ENCODE measurements at places on chromosomes 6 and 20.

DNA sequence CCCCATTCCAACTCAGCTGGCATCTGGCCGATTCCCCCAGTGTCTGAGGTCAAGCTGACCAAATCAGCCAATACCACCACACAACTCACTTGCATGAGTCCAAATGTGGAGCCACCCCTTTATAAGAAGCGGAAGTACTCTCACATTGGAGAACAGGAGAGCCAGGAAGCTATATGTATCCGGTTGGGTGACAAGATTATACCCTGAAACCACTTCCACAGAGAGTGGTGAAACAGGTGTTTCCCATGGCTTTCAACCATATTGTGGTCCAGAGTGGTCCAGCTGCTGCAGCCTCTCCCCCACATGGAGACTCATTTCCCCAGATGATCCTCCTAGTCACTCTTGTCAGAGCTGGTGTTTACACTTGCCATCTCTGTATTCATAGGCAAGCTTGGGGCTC is 24.0 kb upstream of the SERINC1 start:
- no peak for DNase-seq

GRCh38 chr6:17001188-17001587 is 100.7 kb upstream of the STMND1 start:
- no peak for DNase-seq

GRCh38 chr20:7323957-7324356 is 556.5 kb downstream of the BMP2 start:
- no peak for DNase-seq

GRCh38 chr6:27759930-27760329 is 152.3 kb downstream of the OR2B2 start:
- DNase-seq = no peak

DNA sequence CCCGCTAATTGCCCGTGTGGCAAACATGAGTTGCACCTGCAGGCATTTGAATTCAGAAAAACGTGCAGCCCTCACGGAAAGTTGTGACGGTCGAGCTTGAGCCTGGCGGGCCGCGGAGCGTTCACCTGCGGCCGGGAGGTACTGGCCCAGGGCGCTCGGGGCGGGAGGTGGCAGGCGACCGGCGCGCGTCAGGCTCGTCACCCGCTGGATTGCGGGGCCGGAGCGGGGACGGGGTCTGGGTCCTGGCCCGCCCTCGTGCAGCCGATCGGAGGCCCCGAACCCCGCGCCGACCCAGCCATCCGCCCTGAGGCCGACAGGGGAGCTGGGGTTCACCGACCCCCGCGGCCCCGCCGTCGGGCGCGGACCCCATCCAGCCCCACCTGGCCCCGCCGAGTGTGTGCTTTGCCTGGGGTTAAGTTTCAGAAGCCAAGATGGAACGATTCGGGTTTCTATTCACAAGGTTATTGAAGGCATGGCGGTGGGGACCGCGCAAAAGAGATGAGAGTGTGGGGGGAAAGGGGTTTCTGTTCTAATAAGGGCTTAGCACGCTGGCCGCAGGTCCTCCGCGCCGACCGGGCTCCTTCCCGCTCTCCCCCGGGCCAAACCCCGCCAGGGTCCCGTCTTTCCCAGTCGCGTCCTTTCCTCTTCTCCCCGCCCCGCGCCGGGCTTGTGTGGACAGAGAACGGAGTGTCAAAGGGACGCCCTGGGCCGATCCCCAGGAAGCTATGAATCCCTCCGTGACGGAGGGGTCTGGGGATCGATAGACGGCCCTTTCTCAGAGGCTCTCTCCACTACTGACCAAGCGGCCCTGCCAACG is 1.6 kb upstream of the HEY2 start:
- peak; percentile 47 for DNase-seq

All from tongue (tissue), 3 donors.